ENCODE measurements at places on chromosomes 6 and 20. TPM values are rescaled to one million over a fixed set of nuclear protein-coding genes. Genes with fewer than 3 reads are reported as not detected.

Gene SMOC2
- total RNA-seq = 1.3 TPM

Gene HLA-DOB
- not detected for total RNA-seq

Gene NHSL1
- 117 TPM for total RNA-seq

Gene ENPP4
- 19.7 TPM for total RNA-seq

Gene DOK5
- 259 TPM for total RNA-seq

Gene RAB32
- total RNA-seq = 2.8 TPM

Gene REPS1
- total RNA-seq = 137 TPM

Gene PLA2G7
- 1.9 TPM for total RNA-seq

Gene SIRPB1
- total RNA-seq = 1.3 TPM

Gene EPPIN
- total RNA-seq = not detected

Gene OPRM1
- 0.94 TPM for total RNA-seq

Gene SOBP
- total RNA-seq = 109 TPM

Gene MMP24
- 82.6 TPM for total RNA-seq

Gene LINC00237
- total RNA-seq = 2.8 TPM

Gene CFB
- total RNA-seq = 1.9 TPM

Gene CST9
- not detected for total RNA-seq

Gene SYCP2
- total RNA-seq = 5.3 TPM

Gene SENP6
- 319 TPM for total RNA-seq

Gene ANGPT4
- not detected for total RNA-seq

Gene KIF25
- total RNA-seq = not detected

Gene TMC2
- total RNA-seq = 7.5 TPM

Gene PDE7B
- 6.6 TPM for total RNA-seq

Data from parietal lobe (tissue), 2 donors.